ENCODE measurements at places on chromosomes 7 and 10. TPM values are rescaled to one million over a fixed set of nuclear protein-coding genes. Genes with fewer than 3 reads are reported as not detected.
A peak's percentile ranks its signal among the peaks of the same experiment; 100 is the strongest.

DNA sequence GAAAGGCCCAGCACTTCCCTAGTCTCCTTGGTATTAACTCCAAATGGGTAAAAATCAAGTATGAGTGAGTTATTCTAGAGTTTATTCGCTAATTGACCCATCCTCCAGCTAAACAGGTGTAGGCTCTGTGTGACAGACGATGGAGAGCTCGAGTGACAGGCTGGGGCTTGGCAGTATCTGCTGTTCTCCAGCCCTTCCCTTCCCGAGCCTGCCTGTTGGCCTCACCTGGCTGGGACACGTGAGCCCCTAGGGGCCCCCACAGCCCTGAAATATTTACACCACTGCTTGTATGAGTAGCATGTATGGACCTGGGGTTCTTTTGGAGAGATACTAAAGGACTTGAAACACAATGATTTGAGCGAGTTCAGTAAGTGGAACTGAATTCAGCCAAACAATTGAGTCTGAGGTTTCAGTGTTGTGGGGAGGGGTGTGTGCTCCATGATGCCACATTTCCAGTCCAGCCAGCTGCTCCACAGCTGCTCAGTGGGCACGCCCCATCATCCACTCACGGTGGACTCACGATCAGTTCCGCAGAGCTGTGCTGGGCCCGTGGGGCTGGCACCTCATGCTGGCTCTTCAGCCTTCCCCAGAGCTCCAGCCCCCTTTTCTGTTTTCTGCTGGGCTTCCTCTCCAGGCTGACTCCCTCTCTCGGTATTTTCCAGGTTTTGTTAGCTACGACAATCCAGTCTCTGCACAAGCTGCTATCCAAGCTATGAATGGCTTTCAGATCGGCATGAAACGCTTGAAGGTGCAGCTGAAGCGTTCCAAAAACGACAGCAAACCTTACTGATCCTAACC, 283.0 kb downstream of the USP6NL start:
- no peak for DNase-seq

SH2D4B gene
- not detected for total RNA-seq

GRCh38 chr7:97022491-97023306, 1.9 kb downstream of the DLX5 start:
- DNase-seq, result no peak

- no peak for DNase-seq
Observed at GRCh38 chr7:74585844-74586243, 71.7 kb upstream of the GTF2I start.

DNA sequence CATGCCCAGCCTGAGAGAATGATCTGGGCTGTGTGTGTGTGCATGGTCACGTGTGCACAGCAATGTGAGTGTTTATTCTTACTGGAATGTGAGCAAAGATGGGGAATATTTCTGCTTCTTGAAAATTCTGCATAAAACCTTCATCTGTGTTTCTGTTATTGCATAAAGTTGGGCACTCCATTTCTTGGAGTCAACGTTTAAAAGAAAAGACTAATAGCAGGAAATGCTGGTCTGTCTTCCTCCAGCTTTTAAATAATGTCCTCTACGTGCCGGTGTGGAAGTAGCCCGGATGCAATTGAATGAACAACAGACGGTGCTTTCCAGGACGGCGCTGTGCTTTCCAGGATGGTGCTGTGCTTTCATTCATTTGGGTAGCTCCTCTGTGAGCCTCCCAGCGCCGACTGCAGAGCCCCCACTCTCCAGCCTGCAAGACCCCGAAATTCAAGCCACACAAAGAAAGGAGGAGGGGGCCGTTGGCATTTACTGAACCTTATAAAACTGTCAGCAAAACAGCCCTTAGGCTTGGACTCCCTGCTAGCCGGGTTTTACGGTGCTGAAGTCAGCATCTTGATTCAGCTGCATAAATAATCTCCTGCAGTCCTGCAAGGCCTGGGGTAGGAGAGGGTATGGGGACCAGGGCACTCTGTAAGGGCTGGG, 158.2 kb upstream of the PRKCQ start:
- no peak for DNase-seq

DNA sequence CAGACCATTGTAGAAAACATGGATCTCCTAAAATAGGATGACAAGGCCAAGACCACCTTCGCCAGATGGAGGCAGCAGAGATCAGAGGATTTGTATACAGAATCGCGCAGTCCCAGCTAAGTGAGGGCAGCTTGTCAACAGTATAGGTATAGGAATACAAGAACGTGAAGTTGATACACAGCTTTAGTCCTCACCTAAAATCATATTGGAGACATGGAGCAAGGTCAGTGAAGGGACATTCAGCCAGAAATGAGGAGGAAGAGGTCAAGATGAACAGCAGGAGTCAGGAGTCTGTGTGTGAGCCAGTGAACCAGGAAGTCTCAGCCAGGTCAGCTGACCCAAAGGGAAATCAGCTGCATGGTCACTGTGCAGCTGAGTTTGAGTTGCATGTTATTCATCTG, 263.4 kb upstream of the PRKCQ start:
- DNase-seq, result no peak

CPA4 gene
- 1.9 TPM for total RNA-seq

DNA sequence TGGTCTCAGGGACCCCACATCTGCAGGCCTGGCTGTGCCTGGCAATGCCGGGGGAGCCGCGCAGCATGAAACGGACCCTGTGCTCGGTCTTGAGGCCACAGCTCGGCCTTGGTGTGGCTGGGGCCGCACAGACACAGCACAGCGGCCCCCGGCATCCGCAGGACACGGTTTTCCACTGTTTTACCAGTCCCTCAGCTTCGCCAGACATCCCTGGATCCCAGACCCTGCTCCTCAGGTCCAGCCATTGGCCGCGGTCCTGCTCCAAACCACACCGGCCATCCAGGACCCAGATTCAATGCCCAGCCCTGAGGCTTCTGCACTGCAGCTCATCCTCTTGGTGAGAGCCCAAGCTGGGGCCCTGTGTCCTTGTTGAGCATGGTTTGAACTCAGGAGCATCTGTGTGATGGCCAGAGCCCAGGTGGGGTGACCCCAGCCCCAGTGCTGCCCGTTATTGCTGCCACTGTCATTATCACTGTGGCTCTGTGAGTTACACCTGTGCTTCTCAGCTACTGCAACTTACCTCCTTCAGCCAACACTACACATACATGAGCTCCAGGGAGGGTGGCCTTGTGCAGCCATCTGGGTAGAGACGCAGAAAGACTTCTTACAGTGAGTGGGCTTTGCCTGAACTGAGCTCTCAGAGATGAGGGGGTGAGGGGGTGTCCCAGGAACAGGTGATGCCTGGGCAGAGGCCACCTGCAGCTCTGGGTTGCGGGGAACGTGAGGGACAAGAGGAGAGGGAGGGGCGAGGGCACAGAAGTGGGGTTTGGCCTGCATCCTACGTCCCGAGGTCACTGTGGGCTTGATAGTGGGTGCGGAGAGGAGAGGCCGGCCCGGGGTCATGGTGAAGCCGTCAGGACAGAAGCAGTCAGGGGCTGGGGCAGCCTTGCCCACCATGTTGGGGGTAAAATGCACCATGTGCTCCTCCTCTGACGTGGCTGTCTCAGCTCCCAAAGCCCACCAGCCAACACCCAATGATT, 567.6 kb downstream of the PTPRN2 start:
- DNase-seq, result no peak

DNA sequence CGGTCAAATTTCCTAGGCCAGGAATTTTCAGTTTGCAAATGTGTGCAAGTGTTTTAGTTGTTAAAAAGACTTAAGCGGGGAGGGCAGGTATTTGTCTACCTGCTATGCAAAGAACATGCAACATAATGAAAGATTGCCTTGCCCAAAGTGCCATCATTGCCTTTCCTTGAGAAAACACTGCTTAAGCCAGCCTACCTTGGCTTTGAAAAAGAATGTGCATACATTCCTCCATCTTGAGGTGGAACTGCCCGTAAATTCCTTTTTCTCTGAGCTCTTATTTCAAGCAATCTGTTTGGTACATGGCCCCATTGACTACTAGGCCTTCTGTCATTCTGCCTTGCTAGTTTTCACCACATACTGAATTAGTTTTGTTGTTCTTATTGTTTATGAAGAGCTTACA, 29.3 kb downstream of the BZW2 start:
- DNase-seq, result no peak

- no peak for DNase-seq
Observed at GRCh38 chr10:132519382-132520176, 18.0 kb upstream of the INPP5A start.

DNA sequence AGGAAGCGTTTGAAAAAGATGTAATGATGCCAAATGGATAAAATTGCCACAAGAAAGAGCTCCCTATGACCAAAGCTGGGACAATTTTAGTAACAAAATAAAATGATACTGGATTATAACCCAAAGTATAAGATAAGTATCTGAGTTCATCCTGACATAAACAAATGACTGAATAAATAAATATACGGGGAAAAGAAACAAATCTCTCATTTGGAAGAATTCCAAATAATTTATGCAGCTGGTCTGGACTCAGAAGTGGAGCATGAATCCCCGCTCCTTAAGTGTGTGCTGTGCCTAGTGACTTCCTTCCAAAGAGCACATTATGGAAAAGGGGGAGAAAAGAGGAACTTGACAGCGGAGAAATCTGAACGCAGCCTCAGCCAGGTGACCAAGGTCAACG, 186.2 kb downstream of the RAMP3 start:
- no peak for DNase-seq

DNA sequence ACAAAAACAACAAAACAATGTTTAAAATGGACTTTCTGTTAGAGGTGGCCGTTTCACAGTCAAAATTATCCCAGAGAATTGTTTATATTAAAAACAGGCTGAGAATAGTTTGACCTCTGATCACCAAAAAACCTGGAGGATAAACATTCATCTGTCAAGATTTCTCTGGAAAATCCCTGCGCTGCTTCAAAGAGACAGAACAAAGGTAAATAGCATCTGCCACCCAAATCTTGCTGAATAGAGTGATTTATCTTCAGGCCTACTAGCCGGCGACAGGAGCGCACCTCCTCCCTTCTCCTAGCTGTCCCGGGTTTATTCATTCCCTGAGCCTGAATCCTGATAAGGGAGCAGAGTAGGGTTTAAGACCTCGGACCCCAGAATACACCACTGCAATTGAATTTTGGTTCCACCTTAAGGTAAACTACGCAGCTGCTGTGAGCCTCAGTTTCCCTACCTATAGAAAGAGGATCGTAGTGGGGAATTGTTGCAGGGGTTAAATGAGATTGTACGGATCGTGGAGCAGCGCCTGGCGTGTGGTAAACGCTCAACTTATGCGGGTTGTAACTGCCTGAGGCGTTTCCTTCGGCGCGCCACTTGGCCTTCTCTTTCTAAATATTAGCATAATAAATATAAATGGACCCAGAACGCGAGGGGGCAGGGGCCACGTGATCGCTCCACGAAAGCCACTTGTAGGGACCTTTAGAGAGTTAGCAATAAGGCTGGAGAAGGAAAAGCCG, 498 bp upstream of the ST7 start:
- peak; percentile 89 for DNase-seq

GRCh38 chr7:142412551-142413193, 154.8 kb upstream of the PRSS58 start:
- peak; percentile 27 for DNase-seq

DNAJC12 gene
- 228 TPM for total RNA-seq

DNA sequence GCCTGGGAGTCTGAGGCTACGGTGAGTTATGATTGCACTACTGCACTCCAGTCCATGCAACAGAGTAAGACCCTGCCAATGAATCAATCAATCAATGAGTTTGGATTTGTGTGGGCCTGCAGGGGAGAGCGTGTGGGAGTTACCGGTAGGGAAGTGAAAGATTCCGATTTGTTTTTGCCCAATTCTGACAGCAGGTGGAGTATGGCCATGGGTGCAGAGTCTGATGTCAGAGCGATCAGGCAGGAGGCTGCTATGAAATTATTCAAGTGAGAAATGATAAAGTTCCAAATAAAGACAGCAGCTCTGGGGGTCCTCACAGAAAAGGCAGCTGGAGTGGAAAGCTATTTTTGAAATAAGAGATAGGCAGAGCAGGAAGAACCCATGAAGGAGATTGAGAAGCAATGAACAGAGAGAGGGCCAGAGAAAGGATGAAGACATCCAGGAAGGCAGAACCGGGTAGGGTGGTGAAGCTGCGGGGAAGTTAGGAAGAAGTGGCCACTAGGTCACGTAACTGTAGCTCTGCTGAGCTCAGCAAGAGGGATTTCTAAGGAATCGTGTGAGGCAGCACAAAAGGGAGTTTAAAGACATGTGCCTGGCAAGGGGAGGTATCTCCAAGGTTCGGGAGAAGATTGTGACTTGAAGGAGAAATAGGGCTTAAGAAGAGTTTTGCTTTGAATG, 93.7 kb upstream of the NMT2 start:
- DNase-seq, result peak; percentile 11

DNA sequence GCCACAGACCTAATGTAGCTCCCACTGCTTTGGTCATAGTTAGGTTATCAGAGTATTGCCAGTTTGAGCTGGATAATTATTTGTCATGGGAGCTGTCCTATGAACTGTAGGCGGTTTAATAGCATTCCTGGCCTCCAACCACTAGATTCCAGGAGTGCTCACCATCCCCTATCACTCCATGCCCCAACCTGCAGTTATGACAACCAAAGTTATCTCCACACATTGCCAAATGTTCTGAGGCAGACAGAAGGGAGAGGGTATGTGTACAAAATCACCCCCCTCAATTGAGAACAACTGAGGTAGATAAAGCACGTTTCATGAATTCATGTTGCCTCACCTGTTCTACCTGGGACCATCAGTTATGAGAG, 119.0 kb upstream of the CACUL1 start:
- DNase-seq, result no peak

OR2A7 gene
- total RNA-seq, result 0.38 TPM

ESYT2 gene
- 70.9 TPM for total RNA-seq

- no peak for DNase-seq
Observed at GRCh38 chr10:44960088-44960460, 472 bp downstream of the RASSF4 start.

DNA sequence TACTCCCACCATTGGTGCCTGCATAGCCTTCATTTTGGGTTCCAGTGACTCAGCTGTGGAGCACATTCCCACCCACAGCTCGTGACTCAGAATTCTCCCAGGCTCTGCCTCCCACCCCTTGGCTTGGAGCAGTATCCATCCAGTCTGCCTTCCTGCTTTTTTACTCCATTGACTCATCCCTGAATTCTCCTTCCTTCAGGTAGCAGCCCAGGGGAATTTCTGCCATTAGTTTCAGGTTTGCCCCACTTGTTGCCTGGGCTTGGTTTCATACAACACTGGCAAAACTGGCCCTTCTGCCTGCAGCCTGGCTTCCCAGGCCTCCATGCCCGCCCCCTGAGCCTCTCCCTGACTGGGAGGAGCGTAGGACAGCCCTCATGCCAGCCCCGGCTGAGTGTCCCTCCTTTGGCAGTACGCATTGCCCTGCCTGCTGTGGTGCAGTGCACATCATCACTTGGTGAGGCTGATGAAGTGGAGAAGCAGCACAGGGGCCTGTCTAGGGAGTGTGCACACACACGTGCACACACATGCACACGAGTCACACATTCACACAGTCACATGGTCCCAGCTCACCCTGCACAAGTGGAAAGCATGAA, 55.0 kb downstream of the SNX10 start:
- DNase-seq, result no peak

NPC1L1 gene
- total RNA-seq, result 0.08 TPM

ANXA8L1 gene
- 1.2 TPM for total RNA-seq

CEP41 gene
- total RNA-seq, result 16.7 TPM

- no peak for DNase-seq
Observed at GRCh38 chr10:106424054-106424453, 740.5 kb downstream of the SORCS1 start.

All from adrenal gland (tissue), 19 donors.